ENCODE measurements at places on chromosomes 7 and 10. TPM values are rescaled to one million over a fixed set of nuclear protein-coding genes. Genes with fewer than 3 reads are reported as not detected.

DNA sequence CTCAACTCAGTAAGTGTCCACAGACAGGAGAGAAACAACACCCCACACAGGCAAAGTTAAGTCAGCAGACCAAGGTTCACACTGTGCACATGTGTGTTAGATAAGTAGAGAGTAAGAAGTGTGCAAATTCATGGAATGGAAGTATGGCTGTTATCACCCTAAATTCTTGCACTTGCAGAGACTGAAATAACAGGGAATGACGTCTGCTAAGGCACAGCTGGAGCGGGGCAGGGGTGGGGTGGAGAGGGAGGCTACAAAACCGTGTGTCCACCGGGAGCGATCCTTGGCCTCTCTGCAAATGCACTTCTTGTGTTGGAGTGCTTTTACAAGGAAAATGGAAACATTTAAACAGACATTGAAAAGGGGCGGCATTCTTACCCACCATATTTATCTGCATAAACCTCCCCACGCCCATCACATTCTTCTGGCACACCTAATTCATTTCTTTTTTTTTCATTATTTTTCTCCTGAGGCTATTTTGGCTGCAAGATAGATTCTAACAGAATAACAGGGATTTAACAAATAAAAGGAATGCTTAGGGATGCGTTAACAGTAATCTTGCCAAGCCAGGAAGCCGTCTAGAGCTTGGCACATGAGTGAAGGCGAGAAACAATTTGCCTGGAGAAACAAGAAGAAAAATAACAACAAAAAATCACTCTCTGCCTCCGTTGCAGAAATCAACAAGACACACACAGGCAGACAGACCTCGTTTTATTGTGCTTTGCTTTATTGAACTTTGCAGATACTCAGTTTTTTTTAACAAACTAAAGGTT is 30.1 kb downstream of the TNS3 start:
- DNase-seq = peak; percentile 66

DNA sequence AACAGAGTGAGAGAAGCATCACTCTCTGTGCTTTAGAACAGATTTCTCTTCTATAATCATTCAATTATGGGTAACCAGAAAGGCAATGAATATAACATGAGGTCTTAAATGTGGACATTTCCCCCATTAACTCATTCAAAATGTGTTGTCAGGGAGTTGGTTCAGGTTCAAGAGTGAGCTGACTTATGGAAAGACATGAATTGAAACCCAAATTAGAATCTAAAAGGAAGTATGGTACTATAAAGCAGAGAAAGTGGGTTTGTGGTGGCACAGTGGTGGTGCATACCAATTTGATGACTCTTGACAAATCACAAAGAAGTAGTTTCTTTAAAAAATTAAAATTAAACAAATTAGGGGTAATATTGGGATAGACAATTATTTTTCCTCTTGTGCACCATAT is 114.6 kb upstream of the MEOX2 start:
- no peak for DNase-seq

DNA sequence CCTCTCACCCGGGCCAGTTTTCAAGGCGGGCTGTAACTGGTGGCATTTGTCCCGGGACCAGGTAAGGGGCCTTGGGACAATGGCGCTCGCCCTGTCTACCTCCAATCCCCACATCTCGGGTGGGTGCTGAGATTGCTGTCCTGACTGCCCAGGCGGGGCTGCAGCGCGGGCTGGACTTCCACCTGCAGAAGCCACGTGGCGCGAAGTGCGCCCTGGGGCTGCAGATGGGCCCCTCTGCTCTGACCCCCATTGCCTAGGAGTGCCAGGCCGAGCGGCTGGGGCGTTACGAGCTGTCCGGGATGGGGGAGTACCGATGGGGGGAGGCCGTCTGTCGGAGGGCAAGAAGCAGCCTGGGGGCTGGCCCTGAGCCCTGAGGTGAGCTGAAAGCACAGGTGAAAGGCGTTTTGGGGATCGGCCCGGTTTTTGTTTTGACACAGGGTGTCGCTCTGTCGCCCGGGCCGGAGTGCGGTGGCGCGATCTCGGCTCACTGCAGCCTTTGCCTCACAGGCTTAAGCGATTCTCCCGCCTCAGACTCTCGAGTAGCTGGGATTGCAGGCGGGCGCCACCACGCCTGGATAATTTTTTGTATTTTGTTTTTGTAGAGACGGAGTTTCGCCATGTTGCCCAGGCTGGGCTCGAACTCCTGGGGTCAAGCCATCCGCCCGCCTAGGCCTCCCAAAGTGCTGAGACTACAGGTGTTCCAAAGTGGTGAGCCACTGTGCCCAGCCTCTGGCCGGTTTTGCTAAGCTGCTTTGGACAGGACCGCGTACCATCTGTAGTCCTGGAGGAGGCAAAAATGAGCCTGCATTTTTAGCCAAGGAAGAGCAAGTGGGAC is at the start of gene SFXN2:
TSS of gene SFXN2 (plus strand) at position 16 of the 835 bp plus-strand sequence. CDS start 12,001 bp downstream, outside the sequence.
- DNase-seq = no peak

GRCh38 chr7:139321071-139321745 is 19.9 kb upstream of the FMC1 start:
- DNase-seq = no peak

DNA sequence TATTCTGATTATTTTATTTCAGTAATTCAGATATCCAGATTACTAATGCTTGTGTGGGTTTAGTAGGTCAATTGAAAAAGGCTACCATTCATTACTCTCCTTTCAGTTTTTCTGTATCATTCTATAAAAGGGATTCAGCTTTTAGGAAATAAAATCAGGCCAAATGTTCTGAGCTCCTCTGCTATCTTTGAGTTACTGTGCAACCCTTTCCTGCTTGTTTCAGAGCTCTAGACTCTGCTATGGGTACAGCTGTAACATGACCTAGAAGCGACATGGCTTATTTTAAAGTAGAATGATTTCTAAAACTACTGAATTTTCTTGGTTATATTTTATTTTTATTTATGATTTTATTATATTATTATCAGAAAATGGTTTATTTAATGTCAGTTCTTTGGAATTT is 142.8 kb downstream of the LYZL1 start:
- DNase-seq = no peak

GRCh38 chr7:149862156-149862555 is 11.6 kb upstream of the ATP6V0E2 start:
- no peak for DNase-seq

DNA sequence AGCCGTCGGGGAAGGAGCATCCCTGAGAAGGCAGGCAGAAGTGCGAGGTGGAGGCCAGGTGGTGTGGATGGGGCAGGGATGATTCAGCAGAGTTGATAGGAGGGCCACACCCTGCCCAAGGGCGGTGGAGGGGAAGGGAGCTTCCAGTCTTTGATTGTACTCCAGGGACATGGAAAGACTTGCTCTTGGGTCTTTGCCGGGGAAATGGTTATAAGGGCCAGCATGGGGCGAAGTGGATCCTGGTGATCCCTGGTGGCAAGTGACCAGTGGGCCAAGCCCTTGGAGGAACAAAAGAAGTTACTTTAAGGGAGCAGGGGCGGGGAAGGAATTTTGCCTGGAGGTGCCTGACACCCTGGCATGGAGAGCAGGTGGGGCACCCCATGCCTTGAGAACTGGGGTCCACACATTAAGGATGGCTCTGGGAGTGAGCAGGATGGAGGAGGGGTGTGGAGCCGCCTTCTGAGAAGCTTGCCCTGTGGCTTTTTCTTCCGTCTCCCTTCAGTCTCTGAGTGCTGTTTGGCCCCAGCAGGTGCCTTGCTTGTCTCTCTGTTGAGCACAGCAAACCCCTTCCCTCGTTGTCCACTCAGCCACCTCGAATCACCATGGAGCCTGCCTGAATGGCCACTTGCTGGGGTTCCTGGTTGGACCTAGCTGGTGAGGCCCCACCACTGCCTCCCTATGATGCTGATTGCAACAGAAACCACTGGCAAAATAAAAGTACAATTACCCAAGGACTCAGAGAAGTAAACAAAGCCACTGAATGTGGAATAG is 83.9 kb downstream of the RAMP3 start:
- no peak for DNase-seq

DNA sequence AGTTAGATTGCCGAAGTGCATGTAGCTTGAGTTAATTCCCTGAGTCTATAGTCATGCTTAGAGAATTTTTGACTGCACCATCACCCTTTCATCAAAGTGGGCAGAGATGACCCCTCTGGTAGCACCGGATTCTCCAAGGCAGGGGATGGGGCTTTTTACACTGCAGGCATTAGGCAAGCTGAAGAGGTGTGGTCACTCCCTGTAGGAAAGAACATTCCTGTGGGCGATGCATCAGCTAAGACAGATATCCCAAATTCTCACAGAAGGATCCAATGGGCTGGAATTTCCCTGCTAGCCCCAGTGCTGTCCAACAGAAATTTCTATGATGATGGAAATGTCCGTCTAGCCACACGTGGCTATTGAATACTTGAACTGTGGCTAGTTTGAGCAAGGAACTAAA is 118.2 kb downstream of the ADAM12 start:
- no peak for DNase-seq

GRCh38 chr7:17530741-17531421 is 232.4 kb downstream of the AHR start:
- no peak for DNase-seq

GRCh38 chr10:11521860-11522259 is 89.6 kb downstream of the USP6NL start:
- DNase-seq = no peak

Gene CYP2C18
- not detected for total RNA-seq

Gene CNOT4
- 15.6 TPM for total RNA-seq

Measured in uterus (tissue), 4 donors.